ENCODE measurements at places on chromosomes 3 and 15. TPM values are rescaled to one million over a fixed set of nuclear protein-coding genes. Genes with fewer than 3 reads are reported as not detected.

DNA sequence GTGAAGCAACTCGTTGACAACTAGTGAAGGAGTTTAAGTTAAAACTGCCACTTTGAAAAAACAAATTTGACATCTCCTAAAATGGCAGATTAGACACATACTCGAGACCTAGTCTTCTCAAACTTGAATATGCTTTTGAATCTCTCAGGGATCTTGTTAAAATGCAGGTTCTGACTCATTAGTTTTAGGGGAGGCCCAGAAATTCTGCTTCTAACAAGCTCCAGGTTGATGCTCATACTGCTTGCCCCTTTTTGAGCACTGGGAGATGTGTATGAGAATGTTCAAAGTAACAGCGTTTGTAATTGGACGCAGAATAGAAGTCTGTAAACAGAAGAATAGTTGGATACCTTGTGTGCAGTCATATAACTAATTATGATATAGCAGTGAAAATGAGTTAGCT is 1.6 kb downstream of the C3orf38 start:
- DNase-seq: peak; percentile 13

UPK1B gene
- polyA plus RNA-seq: not detected

DNA sequence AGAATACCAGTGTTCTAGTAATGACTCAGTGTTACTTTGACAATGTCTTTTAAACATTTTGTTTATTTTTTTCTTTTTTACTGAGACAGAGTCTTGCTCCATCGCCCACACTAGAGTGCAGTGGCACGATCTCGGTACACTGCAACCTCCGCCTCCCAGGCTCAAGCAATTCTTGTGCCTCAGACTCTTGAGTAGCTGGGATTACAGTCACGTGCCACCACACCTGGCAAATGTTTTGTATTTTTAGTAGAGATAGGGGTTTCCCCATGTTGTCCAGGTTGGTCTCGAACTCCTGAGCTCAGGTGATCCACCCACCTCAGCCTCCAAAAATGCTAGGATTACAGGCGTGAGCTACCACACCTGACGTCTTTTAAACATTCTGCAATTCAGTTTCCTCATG is 15.7 kb downstream of the AQR start:
- DNase-seq: no peak

ITPKA gene
- 0.55 TPM for polyA plus RNA-seq

DNA sequence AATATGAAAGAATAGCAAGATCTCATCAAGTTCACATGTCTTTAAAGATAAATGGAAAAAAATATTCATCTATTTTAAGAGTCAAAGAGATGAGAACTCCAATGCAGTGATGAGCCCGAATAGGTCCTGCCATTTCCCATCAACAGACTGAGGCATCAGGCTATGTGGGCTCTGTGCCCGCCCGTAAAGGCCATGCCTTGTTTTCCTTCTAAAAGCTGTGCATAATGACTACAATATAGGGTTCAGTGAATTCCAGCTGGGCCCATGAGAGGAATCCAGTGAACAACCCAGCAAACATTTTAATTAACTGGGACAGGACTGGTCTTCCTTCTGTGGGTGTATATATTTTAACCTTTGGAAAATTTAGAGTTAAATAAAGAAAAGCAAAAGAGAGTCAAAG is 44.6 kb downstream of the RASGRP1 start:
- DNase-seq: no peak
